HT-29 (cell line): ENCODE measurements at places on chromosomes 6 and 20. TPM values are rescaled to one million over a fixed set of nuclear protein-coding genes. Genes with fewer than 3 reads are reported as not detected.

The CD164 gene
- 120 and 123 TPM in 2 replicates for total RNA-seq

The WFDC2 gene
- total RNA-seq: 17.7 and 21.9 TPM in 2 replicates

The FIG4 gene
- total RNA-seq: 6.5 and 6.6 TPM in 2 replicates

The KIF25 gene
- total RNA-seq: not detected in 2 replicates

The PBOV1 gene
- total RNA-seq: not detected in 2 replicates

The THEMIS gene
- total RNA-seq: not detected in 2 replicates

The TSBP1 gene
- not detected in 2 replicates for total RNA-seq

The CD83 gene
- 0.73 and 0.99 TPM in 2 replicates for total RNA-seq

The TBX18 gene
- total RNA-seq: not detected in 2 replicates

The CD40 gene
- not detected in 2 replicates for total RNA-seq

The TREML2 gene
- total RNA-seq: 3.1 and 3.3 TPM in 2 replicates
